CD4-positive, CD25-positive, alpha-beta regulatory T cell (primary cell): ENCODE measurements at places on chromosomes 11 and 22.

DNA sequence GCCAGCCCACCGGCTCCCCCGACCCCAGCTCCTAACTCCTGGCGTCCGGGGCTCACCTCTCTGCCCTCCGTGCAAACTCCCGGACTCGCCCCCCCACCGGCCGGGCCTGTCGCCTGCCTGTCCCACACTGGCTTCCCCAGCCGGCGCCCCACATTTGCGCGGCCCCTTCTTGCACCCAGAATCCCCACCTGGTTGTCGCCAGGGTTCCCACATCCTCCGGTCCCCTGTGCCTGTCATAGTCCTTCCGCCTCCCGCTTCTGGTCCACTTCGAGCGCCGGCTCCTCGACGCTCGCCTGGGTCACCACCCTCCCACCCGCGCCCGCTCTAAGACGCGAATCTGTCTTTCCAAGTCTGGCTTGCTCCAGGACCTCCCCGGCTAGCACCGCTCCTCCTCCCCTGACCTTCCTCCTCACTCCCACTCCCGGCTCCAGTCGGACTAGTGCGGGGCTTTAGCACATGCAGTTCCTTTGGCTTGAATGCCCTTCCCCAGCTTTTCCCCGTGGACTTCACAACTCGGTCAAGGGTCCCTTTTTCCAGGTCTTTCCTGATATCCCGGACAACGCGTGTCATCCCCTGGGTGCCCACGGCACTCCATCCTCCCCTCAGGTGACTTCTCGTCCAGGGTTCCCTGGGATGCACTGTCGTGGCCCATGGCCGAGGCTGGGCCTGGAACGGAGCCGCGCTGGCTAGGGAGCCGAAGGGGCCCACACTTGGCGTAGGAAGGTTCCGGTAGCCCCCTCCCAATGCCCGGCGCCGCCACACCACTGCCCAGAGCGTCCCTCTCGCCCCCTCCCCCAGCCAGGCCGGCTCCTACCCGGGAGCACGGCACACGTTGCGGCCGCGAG lies 635 bp downstream of the SCARF2 start:
- DNase-seq: no peak

- DNase-seq: no peak
Observed at GRCh38 chr11:123104697-123105096, 42.8 kb upstream of the HSPA8 start.

GRCh38 chr11:104665641-104666040 lies 232.6 kb downstream of the CASP12 start:
- DNase-seq: no peak

DNA sequence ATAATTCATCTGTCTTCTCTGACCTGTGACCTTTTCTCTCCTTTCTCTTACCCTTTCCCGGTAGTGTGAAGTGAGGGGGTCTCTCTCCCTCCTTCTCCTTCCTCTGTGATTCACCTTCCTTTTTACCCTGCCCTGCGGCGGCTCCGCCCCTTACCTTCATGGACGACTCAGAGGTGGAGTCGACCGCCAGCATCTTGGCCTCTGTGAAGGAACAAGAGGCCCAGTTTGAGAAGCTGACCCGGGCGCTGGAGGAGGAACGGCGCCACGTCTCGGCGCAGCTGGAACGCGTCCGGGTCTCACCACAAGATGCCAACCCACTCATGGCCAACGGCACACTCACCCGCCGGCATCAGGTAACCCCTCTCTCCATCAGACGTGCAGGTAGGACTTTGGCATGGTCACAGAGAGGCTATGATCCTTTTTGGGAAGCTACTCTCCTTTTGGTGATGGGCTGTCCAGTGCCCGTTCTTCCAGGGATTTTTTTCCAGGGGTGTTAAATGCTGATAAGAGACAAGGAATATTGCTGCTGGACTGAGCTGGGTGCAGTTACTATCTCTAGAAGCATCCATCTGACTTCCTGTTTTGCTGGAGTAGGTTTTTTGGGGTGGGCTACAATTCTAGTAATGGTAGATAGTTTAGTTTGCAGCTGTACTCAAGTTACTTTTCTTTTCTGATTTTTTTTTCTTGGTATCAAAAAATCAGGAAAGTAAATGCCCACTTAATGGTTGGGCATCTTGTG lies 29.9 kb downstream of the CTNND1 start:
- DNase-seq: no peak

DNA sequence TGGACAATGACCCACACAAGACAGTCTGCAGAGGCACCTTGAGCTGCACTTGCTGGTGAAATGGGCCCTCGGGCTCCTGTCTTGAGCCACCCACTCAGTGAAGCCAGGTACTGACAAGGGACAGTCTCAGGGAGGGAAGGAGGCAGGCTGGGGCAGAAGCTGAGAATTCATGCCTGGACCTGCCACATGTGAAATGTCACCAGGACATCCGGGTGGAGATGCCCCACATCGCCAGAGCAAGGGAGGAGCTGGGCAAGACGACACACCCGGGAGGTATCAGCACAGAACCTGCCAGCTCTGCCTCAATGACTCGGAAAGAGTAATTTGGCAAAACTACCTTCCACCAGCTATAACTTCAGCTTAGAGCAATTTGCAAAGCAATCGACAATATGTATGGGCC lies 23.5 kb downstream of the CPT1A start:
- DNase-seq: no peak

GRCh38 chr11:67118181-67118766 lies 789 bp upstream of the KDM2A start:
- DNase-seq: peak; percentile 62

- no peak for DNase-seq
Observed at GRCh38 chr11:10208131-10208575, 85.9 kb downstream of the SBF2 start.

DNA sequence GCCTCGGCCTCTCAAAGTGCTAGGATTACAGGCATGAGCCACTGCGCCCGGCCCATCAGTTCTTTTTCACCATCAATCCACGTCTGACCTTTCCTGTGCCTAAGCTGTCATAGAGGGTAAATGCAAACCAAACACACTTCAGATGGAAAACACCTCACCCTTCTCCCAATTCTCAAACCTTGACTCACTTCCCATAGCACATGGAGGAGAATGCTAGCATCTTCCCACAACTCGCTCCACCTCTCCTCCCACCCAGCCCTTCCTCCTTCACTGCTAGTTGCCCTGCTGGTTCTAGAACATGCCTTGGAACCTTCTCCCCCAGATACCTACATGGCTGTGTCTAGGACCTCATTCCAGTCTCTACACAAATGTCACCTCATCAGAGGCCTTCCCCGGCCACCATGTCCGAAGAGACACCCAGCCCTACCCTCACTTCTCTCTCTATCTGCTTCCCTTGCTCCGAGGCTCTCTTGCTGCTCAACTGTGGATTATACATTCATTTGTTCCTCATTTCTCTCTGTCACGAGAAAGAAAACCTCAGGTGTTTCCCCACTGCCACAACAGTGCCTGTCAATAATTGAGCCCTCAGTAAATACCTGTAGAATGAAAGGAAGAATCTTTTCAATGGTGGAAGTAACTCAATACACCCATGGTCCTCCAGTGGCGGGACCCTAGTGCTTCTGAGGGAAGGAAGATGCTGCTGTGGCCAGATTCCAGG lies 21.3 kb upstream of the NCF4 start:
- DNase-seq: no peak

DNA sequence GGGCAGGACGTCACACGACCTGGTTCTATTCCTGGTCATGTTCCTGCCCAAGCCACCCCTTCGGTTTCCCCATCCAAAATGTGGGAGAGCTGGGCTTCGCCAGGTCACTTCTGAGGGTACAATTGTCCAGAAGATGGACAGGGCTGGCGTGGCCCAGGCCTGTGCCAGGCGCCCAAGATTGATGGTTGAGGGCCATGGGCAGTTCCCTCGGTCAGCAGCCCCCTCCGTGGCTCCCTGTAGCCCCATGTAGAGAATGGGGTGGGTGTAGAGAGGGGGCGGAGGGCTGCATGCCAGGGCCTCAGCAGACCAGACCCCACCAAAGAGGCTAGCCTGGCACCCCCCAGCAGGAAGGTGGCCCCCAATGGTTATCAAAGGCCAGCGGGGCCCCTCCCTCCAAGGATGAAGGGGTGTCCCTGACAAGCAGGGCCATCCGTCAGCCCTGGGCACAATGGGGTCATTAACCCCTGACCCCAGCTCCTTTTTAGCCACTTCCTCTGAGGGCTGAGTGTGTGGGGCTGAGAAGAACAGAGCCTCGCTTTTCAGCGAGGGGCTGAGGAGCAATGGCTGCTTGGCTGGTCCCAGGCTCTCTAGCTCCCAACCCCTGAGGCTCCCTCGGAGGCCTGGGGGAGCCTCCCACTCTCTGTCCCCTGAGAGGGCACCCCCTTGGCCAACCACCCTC lies 11.0 kb upstream of the PICK1 start:
- no peak for DNase-seq

DNA sequence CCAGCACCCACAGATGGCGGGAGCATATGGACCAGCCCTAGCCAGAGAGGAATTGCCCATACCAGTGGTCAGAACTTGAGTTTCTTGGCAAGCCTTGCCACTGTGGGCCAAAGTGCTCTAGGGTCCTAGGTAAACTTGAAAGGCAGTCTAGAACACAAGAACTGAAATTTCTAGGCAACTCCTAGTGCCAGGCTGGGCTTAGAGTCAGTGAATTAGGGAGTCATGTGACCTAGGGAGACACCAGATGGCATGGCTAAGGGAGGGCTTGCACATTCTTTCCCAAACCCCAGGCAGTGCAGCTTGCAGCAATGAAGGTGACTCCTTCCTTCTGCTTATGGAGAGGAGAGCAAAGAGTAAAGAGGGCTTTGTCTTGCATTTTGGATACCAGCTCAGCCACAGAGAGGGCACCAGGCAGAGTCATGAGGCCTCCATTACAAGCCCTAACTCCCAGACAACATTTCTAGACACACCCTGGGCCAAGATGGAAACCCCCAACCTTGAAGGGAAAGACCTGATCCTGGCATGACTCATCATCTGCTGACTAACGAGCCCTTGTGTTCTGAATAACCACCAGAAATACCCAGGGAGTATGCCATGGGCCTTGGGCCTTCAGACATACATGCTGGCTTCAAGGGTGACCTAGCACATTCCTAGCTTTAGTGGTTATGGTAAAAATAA lies 19.2 kb upstream of the OR56A3 start:
- DNase-seq: no peak

- no peak for DNase-seq
Observed at GRCh38 chr22:18070041-18070440, 7.7 kb upstream of the PEX26 start.

- no peak for DNase-seq
Observed at GRCh38 chr11:70819022-70819421, 420.7 kb downstream of the CTTN start.

- no peak for DNase-seq
Observed at GRCh38 chr11:123174196-123175183, 20.6 kb downstream of the CLMP start.
